Globus pallidus (tissue), 1 donor: ENCODE measurements at places on chromosomes 13 and 19.

GRCh38 chr19:1473085-1473851, 5.7 kb downstream of the C19orf25 start:
- DNase-seq = peak; percentile 37

- no peak for DNase-seq
Observed at GRCh38 chr19:39138221-39139211, 12.9 kb downstream of the PAK4 start.

- peak; percentile 57 for DNase-seq
Observed at GRCh38 chr19:7263521-7263920, 30.7 kb downstream of the INSR start.

- peak; percentile 73 for DNase-seq
Observed at GRCh38 chr19:5987077-5987818, 9.3 kb upstream of the RANBP3 start.

GRCh38 chr13:95480131-95480545, 72.4 kb upstream of the CLDN10 start:
- peak; percentile 59 for DNase-seq

DNA sequence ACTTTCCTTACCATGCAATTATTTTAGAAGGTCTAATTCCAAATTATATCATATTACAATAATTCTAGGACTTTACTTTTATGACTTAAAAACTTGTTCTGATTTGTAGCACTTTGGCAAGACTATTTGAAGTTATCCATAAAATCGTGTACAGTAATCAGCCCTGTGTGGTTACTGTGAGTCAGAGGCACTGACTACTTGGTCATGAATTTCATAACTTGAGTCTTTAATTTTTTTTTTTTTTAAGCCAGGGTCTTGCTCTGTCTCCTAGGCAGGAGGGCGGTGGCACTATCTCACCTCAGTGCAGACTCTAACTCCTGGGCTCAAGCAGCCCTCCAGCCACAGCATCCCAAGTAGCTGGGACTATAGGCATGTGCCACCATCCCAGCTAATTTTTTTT, 1319.2 kb upstream of the SLC10A2 start:
- DNase-seq = no peak

GRCh38 chr13:112702341-112702985, 12.6 kb downstream of the ATP11A start:
- DNase-seq = no peak

DNA sequence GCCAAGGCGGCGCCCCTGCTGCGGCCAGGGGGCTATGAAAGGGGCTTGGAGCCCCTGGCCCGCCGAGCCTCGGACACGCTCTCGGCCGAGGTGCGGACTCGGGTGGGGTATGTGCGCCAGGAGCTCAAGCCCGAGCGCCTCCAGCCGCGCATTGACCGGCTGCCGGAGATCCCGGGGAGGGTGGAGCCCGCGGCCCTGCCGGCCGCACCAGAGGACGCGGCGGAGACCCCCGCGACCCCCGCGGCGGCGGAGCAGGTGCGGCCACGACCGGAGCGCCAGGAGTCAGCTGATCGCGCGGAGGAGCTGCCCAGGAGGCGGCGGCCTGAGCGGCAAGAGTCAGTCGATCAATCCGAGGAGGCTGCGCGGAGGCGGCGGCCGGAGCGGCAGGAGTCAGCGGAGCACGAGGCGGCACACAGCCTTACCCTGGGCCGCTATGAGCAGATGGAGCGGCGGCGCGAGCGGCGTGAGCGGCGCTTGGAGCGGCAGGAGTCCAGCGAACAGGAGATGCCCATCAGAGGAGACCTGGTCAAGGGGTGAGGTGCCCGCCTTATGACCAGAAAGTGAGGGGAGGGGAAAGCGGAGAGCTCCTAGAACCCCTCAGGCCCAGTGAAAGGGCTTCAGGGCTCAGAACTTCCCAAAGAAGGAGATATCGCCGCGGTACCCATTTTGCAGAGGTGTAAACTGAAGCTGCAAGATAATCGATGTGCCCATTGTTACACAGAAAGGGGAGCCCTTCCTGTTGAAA, 8.8 kb upstream of the SHKBP1 start:
- no peak for DNase-seq

GRCh38 chr19:408902-409515, at the start of gene C2CD4C:
Gene C2CD4C (minus strand): TSS chr19:409147. CDS start chr19:408361, 786 bp downstream.
- DNase-seq = no peak

- DNase-seq = no peak
Observed at GRCh38 chr19:3282155-3282554, 57.7 kb downstream of the CELF5 start.

DNA sequence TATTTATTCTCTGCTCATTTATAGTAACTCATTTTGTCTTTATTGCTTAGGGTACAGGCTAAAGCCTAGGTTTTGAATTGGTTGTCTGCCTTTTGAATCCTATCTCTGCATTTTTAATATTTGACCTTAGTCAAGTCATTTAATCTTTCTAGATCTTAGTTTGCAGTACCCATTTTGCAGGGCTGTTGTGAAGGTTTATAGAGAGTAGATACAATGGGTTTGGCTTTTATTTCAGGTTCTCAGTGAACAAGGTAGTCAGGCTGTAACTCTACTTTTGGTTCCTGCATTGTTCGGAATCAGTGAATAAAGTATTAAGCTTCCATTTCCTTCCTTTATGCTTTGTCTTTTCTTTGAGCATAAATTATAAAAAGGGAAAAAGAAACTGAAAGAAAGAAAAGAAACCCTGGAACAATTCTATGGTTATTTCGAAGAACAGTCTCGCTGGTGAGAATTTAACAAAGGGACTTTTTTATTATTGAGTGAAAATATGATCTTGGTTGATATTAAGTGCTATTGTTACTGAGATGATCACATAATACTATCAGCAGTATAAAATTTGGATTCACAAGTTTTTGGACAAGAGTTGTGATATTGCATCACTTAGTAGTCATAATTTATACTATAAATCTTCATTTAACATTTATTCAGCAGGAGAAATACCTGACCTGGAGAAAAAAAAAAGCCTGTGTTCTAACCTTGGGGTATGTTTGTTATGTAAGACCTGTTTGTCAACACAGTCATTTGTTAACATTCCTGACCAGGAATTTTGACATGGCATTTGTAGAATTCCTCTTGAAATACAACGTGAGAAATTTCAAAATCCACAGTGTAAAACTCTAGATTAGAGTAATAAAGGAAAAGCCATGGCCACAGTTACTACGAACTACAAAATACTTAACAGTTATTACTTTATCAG, 91.3 kb downstream of the ZMYM2 start:
- no peak for DNase-seq

DNA sequence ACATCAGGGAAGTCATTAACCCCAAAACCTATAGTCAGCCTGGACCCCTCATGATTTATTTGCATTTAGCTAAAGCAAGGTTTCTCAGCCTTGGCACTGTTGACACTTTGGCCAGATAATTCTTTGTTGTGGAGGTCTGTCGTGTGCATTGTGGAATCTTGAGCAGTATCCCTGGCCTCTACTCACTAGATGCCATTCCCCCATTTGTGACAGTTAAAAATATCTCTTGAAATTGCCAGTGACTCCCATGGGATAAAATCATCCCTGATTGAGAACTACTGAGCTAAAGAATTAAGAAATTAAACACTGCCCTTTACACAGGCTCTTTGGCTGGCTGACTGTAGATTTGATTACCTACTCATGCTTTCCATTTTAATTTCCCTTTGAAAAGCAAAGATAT, 102.7 kb downstream of the LMO7 start:
- DNase-seq = no peak

DNA sequence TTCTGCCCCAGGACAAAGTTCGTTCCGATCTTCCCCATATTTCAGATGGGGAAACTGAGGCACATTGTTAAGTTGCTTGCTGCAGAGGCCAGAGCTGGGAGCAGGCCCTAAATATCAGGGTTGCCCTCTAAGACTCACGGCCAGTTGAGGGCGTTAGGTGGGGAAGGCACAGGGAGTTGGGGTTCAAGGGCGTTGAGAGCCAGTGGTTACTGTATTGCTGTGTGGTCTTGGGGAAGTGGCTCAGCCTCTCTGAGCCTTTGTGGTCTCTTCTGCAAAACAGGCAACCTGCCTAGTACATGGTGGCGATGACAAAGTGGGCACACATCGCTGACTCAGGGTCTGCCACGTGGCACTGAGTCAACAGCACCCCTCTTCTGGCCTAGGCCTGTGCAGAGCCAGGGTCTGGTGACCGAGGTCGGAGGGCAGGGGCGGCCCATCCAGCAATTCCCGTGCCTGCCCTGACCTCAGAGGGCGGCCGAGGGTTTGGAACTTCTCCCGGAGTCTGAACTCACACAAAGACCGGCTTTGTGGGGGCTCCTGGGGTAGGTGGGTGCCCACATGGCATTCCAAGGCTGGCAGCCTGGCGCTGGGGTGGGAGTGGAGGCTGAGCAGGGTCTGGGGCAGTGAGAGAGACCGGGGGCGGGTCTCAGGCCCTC, 10.2 kb downstream of the TNFAIP8L1 start:
- DNase-seq = no peak

DNA sequence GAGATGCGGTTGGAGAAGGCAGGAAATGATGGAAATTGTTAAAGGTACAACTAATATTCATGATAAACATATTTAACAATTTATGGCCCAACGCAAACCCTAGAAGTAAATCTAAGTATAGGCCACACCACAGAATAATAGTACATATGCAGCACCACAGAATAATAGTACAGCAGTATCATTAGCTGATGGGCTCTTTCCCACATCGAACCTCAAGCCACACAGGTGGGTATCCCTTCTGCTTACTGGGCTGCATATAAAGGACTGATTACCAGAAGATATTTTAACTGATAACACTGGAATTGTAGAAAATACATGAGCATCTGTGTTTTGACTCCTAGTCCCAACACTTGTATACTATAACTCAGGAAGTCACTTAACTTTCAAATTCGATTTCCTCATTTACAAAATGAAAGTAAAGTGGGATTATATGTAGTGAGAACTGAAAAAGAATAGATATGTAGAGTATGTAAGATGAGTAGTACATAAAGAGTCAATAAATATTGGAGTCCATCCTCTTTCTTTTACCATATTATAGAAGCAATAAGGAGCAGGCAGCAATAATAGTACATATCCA, 91.5 kb downstream of the TSC22D1 start:
- DNase-seq = no peak

DNA sequence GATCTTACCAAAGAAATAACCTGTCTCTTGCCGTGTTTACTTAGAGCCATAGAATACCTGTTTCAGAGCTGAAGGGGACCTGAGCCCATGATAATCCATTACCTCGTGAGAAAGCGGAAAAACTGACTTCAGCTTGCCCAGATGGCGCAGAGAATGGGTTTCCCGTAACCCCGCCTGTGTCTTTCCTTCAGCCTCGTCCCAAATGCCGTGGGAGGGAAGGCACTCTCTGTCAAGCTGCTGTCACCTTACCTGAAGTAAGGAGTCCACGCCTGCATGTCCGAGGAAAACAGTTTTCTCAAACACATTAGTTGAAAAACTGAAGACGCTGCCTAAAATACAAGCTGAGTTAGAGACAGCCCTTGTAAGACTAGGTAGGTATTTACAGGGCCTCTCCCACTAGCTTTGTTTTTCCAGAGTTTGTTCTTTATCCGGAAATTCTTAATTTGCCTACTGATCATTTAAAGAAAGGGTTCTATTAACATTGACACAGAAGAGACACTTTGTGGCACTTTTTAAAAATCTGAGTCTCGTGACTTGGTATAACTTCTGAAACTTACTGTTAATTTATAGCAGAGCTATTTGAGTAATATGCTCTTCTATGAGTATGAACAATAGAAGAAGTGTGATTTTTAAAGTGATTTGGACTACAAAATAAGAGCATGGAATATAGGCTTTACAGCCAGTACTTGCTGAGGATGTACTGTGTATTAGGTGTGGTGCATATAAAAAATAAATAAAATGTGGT, 1.3 kb upstream of the INTS6 start:
- DNase-seq = no peak

DNA sequence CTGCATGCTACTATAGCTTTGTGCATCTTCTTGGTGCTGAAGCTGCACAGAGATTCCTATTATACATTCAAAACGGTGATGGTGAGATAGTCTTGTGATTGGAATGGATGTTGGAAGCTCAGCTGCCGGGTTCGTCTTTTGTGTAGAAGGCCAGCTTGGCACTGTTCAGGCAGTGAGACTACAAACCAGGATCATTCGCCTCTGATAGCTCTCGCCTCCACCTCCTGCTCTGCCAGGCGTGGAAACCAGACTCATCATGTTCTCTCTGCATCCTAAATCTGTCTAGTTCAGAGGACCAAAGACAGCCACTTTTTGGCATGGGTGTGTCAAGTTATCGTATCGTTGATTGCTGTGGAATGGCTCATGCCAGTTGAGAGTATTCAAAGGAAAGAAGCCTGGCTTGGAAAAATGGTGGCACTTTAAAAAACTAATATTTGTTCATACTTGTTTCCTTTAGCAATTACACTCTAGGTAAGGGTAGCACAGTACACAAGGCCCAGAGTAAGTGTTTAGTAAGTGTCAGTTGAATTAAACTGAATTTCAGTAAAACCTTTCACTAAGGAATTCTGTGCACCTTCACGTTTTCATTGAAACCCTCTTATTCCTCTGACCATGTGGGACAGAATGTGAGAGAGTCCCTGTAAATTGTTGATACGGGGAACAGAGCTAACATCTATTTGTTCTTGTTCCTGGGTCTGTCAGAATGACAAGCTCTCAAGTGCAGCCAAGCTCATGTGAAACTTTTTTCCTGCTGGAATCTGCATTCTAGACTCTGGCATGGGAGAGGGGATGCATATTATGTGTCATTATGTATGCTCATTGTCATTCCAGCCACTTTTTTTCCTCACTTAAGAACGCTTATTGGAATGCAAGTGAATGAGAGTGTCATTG, 69.8 kb downstream of the DPY19L3 start:
- DNase-seq = no peak

DNA sequence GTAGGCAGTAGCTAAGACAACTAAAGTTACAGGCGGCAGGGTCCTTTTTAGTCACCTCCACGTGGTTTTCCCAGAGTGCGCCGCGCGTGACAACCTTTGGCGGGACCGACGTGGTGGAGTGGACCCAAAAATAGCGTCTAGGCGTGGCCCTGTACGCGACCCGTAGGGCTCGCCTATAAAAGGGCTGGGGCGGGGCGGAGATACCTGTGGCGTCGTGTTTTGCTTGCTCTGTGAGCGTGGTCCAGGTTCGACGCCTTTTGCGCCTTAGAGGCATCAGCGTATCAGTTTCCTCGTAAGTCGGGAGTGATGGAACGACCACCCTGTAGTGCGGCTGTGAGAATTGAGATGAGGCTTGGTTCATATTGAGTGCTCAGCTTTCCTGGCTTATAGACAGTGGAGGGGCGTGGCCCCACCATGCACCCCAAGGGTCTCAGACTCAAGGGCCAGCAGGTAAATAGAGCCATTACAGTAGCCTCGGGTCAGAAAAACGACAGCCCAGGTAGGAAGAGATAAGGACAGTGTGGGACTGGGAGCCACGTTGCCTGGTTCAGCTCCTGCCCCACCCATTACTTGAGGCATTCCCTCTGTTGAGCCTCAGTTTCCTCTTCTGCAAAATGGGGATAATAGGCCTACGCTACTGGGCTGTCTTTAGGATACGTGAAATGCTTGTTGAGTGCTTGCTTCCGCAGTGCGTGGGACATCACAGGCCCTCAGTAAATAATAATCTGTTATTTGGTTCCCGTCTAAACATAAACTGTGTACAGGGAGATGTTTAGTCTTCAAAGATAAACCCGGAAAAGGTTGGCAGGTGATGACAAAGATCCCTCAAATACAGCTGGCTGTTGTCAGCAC, 693 bp upstream of the TMED1 start:
- no peak for DNase-seq
